ENCODE measurements at places on chromosomes 1 and 21.

DNA sequence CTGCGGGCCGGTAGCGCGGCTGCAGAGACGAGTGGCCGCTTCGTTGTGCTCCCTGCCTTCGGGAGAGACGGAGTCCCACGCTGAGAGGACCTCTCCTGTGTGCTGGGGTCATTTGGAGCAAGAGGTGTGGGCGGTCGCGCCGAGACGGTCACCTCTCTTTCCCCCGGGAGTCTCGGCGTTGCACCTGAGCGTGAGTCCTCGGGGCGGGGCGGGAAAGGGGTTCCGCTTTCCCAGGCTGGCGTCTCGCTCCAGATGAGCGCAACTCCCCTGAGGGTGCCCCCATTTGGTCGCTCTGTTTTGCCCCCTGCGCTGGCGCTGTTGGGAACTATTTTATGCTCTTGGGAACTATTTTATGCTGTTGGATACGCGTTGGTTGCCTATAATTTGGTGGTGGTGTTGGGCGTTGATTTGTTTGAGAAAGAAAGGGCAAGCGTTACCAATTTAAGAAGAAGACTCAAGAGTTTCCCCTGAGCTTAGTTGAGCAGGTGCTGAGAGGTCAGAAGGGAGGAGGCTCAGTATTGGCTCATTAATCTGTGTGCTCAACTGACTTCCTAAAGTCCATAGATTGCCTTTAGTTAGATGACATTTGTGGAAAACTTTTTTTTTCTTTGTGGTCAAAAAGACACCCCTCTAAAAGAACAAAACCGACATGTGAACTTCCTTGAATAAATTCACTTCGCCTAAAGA is 683 bp downstream of the LRRC8B start:
- no peak for DNase-seq

GRCh38 chr1:103191327-103191726 is 83.0 kb upstream of the COL11A1 start:
- DNase-seq, result no peak

- DNase-seq, result peak; percentile 63
These were observed 12.4 kb downstream of the ATP1A2 start for GRCh38 chr1:160127865-160128523.

GRCh38 chr1:20950679-20951078 is 163.6 kb upstream of the HP1BP3 start:
- no peak for DNase-seq

- no peak for DNase-seq
These were observed 172.4 kb downstream of the C1orf21 start for GRCh38 chr1:184559117-184559713.

GRCh38 chr1:98919211-98919610 is 85.5 kb downstream of the PLPPR5 start:
- no peak for DNase-seq

- DNase-seq, result no peak
These were observed 152.7 kb upstream of the CAMK1G start for GRCh38 chr1:209430821-209431259.

DNA sequence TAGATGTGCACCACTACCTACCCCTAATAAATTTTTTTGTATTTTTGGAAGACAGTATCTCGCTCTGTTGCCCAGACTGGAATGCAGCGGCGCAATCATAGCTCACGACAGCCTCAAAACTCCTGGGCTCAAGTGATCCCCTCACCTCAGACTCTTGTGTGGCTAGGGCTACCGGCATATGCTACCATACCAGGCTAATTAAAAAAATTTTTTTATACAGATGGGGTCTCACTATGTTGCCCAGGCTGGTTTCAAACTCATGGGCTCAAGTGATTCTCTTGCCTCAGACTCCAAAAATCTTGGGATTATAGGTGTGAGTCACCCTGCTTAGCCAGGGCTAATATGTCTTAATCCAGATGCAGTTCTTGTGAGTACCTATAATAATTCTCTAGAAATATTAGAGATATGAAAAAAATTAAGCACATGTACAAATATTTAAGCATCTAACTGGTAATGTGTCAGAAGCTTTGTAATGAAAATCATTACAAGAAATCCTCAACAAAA is 9.5 kb downstream of the SORT1 start:
- no peak for DNase-seq

DNA sequence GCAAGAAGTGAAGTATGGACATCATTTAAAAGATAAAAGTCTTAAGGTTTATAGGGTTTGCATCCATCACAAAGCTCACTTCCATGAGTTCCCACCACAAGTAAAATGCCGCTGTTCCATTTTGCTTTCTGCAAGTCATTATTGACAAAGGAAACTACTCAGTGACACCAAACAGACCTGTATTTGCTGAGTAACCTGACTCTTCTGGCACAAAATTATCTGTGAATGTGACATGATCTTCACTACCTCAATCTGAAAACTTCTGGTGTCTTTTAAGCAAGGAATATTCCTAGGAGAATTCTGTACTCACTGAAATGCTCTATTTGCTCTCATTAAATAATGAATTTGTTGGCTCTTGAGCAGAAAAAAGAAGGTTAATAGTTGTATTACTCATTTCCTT is 1077.4 kb upstream of the ADGRL4 start:
- no peak for DNase-seq

- no peak for DNase-seq
These were observed 2.1 kb upstream of the PLA2G2E start for GRCh38 chr1:19925342-19926070.

- DNase-seq, result no peak
These were observed 159.5 kb downstream of the RRAGC start for GRCh38 chr1:38700077-38700470.

DNA sequence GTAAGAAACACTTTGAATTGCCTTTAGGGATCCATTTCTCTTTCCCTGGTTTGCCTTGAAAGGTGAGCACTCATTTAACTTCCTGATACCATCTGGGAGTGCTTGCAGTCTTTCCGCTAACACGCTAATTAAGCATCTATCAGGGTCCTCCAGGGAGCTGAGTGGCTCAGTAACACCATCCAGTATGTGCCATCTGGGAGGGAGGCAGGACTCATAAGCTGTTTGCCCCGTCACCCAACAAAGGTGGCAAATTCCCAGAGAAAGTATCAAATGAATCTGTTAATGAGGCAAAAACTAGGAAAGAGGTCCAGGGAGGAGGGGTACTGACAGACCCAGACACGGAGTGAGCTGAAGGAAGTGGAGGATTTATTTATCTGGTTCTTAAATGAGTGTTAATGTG is 430.9 kb downstream of the HLX start:
- no peak for DNase-seq

DNA sequence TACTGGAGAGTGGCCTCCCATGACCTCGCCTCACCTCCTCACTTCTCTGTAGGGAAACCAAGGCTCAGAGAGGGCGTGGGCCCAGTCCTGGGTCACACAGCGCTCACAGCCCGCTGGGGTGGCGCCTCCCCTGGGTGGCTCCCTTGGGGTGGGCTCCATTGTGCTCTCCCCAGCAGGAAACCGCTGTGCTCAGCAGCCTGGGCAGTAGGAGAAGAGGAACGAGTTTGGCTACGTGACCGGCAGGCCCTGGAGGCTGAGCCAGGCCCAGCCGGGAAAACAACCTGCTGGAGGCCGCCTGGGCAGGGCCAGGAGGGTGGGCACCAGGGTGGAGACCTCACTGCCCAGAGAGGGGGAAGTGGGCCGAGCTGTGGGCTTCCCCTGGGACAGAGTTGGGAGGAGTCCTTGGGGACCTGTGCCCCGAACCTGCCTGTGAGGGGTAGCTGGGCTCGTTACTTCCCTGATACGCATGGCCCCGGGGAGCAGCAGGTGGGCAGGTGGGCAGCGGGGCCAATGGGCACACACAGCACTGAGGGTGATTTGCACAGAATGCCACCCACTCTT is 15.0 kb upstream of the FAM131C start:
- no peak for DNase-seq

DNA sequence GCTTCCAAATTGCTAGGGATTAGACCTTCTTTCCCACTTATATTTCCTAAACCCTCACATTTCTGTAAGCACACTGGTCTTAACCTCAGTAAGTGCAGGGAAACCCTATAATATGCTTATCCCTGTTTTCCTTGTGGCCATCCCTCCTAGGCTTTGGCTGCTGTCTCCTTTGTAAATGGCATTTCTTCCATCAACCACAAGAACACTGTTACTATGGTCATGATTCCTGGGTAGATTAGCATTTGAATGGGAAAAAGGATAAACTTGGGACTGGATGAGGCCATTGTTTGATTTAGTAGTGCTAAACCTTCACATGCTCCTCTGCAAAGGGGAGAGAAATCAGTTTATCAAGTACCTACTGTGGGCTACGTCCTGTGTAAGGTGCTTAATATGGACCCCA is 16.2 kb upstream of the AGO3 start:
- DNase-seq, result no peak

GRCh38 chr1:31400393-31400792 is 12.6 kb upstream of the SERINC2 start:
- DNase-seq, result no peak

DNA sequence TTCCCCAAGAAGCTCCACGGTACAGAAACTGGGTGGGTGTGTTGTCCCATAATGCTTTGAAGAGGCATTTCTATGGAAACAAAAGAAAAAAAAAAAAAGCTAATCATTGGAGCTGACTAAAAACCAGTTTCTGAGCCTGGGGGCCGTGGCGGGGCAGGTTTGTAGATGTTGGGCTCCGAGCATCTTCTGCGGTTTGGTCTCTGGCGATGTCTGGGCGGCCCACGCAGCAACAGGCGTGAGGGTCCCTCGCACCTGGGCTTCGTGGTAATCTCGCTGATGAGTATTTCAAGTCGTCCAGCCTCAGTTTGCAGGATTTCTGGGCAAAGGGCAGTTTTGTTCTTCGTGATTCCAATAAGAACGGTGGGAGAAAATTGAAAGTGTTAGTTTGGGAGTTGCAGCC is 6.8 kb downstream of the TP73 start:
- DNase-seq, result no peak

DNA sequence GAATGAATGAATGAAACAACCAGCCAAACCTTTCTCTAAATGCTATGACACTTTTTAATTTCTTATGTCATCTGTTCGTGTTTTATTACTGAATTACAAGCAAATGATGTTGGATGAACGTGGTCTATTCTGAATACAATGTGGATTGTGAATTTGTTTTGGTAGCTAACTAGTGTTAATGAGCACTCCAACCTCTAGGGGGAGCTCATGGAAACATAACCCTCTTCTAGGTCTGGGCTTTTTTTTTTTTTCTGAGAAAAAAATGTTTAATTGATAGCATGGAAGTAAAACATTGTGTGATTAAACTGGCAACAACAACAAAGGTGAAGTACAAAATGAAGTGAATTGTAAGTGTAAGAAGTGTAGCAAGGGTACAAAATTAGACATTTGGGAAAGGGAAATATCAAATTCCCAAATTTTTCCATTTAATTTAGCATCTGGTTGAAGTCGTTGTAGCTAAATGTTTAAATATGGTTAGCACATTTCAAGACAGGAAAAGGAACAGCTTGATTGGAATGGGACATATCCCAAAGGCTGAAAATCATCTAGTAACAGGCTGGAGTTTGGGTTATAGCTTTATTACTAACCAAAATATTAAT is 42.6 kb upstream of the PTGS2 start:
- no peak for DNase-seq

DNA sequence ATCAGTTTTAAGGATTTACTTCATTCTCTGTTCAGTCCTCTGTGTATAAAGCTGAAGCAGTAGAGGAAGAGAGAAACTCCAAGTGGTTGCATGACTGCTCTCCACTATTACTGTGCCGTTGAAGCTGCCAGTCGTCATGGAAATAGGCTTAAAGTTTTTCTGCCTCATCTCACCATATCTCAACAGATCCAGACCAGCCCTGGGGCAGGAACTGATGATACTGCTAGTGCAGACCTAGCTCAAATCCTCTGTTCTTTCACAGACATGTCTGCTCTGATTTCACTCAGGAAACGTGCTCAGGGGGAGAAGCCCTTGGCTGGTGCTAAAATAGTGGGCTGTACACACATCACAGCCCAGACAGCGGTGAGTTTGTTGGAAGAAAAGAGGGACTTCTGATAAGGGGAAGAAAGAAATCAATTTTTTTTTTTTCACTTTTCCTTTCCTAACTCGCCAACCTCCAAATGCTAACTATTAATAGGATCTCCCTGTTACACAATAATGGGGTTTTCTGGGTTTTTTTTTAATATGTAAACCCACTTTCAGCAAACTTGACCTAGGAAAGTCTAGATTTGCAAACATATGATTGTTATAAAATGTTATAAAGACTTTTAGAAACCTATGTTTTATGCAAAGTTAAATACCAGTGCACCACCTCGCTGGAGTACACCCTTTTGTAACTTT is 22.2 kb upstream of the STRIP1 start:
- no peak for DNase-seq

DNA sequence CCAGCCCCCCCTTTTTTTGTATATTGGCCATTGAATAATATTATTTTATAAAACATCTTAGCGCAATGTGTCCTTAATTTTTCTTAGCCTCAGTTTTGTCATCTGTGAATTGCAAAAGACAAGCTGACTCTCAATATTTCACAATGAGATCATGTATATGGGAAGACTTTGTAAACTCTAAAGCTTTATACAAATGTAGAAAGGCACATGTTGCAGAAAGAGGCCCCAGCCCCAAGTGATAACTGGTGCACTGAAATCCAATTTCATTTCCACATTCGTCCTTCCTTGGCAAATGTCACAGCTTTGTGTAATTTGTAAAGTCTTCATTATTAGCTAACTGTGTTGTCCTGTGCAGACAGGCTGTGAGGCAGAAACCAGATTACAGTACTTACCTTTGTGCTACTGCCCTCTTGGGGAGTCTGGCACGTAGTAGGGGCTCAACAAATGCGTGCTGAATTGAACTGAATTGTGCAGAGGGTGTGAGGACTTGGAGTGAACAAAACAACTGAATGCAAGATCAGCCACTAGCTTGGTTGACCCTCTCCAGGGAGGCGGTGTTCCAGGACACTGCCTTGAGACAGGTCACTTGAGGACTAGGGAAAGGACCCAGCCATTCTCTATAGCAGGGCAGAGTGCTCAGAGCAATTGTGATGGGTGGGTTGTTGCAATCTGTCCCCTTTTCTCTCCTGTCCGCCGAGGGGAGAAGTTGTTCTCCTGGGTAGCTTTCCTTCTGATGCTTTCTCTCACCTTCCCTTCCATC is 74.6 kb downstream of the LMO4 start:
- DNase-seq, result no peak

- DNase-seq, result no peak
These were observed 5.7 kb upstream of the CHD5 start for GRCh38 chr1:6185635-6186382.

DNA sequence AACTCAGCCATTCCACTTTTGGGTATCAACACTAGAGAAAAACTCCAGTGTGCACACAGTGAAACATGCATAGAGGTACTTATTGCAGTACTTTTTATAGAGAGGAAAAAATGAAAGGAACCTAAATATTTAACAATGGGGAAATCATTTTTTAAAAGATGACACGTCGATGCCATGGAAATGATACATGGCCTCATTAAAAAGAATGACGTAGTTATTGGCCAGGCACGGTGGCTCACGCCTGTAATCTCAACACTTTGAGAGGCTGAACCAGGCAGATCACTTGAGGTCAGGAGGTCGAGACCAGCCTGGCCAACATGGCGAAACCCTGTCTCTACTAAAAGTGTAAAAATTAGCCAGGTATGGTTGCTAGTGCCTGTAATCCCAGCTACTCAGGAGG is 42.5 kb downstream of the MATN1 start:
- DNase-seq, result peak; percentile 3

- no peak for DNase-seq
These were observed 86.4 kb downstream of the RGL1 start for GRCh38 chr1:183891158-183891856.

GRCh38 chr1:21355956-21356355 is 65.7 kb upstream of the ECE1 start:
- DNase-seq, result no peak

- no peak for DNase-seq
These were observed 101.9 kb downstream of the FNBP1L start for GRCh38 chr1:93549811-93550210.
